ENCODE measurements at places on chromosomes 12 and 14.

GRCh38 chr12:12822886-12823285, 9.7 kb downstream of the DDX47 start:
- DNase-seq = no peak

DNA sequence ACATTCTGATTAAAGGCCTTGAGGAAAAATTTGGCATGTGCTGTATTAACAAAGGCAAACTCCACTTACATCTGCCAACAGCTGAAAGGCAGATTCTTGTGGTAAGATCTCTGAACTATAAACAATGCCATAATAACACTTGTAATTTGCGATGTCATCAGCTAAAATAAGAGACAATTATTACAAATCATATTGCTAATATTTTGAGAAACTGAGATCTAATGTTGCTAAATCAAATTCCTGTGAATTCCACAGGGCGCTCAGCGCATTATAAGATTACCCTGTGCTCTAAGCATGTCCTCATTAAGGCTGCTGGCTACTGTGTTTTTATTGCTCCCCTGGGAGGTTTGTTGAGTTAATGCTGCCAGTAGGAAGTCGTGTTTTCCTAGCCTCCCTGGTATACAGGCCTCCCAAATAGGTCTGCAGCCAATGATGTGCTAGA, 244.8 kb downstream of the DACT1 start:
- DNase-seq = no peak

- no peak for DNase-seq
Measured at GRCh38 chr12:15193946-15194345, 27.3 kb downstream of the RERG start.

DNA sequence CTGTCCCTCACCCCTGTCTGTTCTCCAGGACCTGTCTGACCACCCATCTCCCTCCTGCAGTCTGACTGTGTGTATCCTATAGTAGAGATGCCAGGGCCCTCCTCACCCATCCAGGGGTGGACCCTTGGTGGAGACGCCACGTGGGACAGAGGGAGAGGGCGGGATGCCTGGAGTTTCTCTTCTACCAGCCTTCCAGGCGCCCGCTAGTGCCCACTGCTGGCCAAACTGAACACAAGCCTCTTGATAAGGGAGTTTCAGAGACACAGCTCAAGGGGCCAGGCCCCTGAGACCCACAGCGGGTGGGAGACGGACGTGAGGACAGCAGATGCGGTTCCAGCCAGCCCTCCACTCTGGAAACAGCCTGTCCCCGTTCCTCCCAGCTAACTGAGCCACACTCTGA, 147.3 kb downstream of the RBM19 start:
- DNase-seq = no peak

- DNase-seq = no peak
Measured at GRCh38 chr14:92561906-92562479, 48.4 kb downstream of the RIN3 start.

GRCh38 chr14:22839159-22839779, 2.9 kb downstream of the MMP14 start:
- no peak for DNase-seq

DNA sequence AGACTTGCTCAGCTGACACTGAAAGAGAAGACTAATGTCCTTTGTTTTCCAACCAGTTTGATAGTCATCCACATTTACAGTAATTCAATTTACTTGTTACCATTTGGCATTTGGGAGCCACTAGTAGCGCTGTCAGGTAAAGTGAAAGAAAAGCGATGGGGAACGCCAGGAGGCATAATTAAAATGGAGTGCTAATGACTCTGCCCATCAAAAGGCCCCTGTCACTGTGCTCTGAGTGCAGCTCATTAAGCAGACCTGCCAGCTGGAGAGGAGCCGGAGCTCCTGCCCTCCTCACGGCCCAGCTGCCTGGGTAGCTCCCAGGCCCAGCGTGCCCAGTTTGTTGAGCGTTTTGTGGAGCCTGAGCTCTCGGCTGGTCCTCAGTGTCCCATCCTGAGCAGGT, 463.6 kb upstream of the CCDC196 start:
- no peak for DNase-seq

GRCh38 chr14:102085948-102086708, 716 bp downstream of the HSP90AA1 start:
- DNase-seq = peak; percentile 62

- no peak for DNase-seq
Measured at GRCh38 chr12:12527820-12528296, 34.8 kb downstream of the DUSP16 start.

GRCh38 chr12:64362721-64363305, 27.7 kb downstream of the C12orf56 start:
- no peak for DNase-seq

- DNase-seq = no peak
Measured at GRCh38 chr14:92625213-92625612, 111.6 kb downstream of the RIN3 start.

DNA sequence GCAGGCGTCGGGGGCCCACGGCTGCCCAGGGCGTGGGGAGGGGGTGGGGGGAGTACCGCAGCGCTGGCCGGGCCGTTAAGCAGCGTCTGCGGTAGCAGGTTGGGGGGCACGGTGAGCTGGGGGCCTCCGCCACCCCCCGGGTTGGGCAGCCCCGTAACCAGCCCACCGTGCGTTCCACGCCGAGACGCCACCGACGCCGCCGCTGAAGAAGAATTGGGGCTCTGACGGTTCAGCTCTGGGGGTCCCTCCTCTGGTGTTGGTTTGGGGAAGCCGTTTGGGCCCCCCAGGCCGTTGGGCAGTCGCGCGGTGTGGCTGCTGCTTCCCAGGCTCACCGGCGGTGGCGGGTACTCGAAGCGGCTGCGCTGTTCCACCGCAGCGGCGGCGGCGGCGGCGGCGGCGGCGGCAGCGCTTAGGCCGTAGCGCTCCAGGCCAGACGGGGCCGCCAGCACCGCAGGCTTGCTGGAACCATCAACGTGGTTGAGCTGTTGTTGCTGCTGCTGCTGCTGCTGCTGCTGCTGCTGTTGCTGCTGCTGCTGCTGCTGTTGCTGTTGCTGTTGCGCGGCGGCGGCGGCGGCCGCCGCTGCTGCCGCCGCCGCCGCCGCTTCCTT, 1.5 kb downstream of the IRF2BPL start:
- DNase-seq = peak; percentile 40

DNA sequence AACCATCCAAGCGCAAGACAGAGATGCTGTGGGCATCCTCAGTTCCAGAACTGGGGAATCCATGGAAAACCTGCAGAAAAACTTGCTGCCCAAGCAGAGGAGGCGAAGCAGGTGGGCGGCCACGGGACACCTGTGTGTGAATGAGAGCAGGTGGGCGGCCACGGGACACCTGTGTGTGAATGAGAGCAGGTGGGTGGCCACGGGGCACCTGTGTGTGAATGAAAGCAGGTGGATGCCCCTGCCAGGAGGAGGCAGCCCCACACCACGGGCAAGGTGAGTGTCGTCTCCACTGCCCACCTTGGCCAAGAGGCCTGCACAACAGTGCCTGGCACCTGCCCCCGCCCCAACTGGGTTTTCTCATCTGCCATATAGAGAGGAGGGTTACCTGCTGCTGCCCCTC, 59.2 kb downstream of the GSC start:
- DNase-seq = no peak

DNA sequence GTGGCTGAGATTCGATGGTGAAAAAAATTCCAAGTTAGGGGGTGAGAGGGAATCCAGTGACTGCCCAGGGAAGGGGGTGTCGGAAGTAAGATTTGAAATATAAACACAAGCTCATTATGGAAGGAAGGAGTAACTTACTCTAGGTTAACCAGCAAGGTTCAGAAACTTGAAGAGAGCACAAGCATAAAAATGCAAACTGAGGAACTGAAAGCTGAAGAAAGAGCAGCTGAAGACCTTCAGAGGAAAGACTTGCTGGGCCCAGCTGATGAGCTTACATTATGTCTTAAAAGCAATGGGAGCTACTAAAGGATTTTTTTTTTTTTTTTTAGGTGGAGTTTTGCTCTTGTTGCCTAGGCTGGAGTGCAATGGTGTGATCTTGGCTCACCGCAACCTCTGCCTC, 189.7 kb upstream of the GRIN2B start:
- no peak for DNase-seq

DNA sequence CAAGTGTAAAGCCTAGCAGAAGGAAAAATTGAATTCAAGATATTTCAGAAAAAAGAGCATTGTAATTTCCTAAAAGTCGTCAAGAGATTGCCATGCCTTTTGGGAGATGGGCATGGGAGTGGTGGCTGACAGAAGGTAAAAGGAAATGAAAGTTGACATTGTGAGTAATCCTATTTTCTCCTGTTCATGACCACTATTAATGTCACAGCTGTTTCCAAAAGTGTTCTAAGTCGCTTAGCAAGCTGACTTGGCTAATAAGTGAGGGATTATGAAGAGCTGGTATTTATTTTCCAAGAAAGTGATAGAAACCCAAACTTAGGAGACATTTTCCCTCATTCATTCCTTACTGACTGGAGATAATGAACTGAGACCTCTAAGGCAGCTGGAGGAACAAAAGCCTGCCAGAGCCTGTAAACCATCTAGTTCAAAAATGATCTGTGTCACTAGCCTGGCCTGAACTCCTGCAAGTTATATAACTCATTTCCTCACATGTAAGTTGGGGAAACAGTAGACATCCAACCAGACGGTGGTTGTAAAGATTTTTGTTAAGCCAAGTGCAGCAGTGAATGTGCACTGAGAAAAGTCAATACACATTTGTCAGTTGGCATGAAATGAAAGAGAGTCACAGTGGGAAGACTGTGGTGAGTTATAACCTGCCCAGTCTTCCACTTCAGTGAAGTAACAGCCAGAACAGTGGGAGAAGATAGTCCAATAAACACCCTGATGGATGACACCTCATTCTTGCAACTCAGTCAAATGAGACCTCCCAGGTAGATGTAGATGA, 75.8 kb downstream of the DIO2 start:
- peak; percentile 26 for DNase-seq

GRCh38 chr12:80857311-80857710, 80.4 kb downstream of the LIN7A start:
- no peak for DNase-seq

DNA sequence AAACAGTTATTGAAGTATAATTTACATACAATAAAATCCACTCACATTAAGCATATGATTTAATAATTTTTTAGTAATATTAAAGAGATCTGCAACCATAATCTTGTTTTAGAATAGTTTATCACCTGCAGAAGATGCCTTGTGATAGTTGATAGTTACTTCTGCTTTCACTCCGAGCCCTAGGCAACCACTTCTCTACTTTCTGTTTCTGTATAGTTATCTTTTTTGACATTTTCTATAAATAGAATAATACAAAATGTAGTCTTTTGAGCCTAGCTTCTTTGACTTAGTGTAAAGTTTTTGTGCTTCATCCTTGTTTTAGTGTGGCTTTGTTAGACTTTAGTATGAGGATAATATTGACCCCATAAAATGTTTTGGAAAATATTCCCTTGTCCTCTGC, 111.0 kb downstream of the MNAT1 start:
- DNase-seq = no peak

DNA sequence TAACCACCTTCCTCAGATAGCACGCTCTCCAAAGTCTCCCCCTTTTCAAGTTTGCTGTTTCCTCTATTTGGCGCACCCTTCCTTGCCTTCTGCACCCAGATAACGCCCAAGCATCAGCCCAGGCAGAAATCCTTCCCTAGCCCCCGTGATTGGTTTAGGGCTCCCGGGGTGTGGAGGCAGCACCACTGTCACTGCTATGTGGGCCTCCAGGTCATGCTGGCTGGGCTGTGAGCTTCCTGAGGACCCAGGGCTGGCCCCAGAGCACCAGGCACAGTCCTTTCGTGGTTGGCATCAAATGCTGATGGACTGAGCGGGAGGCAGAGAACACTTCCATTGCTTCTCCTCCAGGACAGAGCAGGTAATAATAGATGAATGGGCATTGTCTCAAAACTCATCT, 311.4 kb downstream of the BCL11B start:
- no peak for DNase-seq

DNA sequence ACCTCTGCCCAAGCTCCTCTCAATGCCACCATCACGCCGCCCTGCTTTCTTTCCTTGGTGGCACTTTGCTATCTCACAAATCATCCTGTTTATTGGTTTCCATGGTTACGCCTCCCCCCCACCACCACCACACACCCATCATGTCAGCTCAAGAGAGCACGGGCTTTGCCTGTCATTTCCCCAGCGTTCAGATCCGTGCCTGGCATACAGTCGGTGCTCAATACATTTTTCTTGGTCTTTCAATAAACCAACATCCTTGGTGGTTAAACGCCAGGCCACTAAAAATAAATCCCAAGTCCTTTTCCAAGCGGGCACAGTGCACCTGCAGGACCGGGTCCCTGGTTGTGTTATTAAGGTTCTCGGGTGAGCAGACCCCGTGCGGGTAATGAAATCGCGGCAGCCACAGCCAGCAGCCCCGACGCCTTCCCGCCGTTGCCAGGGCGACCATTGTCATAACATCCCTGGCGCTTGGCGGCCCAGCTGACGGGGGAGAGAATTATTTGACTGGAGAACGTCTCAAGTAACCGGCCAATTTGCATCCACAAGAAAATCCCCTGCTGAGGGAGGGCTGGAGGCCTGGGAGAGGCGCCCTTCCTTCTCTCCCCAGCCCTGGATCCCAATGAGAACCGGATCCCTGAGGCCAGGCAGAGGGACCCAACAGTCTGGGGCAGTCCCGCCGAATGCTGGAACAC, 92.9 kb downstream of the KSR2 start:
- peak; percentile 14 for DNase-seq

GRCh38 chr12:57005980-57006808, at the start of gene ZBTB39:
Gene ZBTB39, minus strand, starts transcription at chr12:57006546. Its CDS starts 1,629 bp downstream, at chr12:57004917.
- peak; percentile 69 for DNase-seq

- DNase-seq = no peak
Measured at GRCh38 chr14:99095369-99095768, 176.6 kb downstream of the BCL11B start.

DNA sequence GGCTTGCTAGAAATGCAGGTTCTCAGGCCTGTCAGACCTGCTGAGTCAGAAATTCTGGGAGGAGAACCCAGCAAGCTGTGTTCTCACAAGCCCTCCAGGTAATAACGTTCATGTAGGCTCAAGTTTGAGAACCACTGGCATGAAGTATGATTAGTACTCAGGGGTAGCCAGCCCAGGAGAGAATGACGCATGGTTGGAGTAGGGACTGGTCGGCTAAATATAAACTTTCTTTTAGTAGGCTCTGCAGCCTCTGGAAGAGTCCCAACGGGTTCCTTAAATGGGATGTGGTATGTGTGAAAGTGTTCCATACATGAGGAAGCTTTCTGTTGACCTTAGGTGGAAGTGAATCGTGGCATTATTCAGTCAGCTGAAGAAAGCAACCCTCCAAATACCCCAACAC, 209.3 kb downstream of the SLC41A2 start:
- DNase-seq = no peak

- DNase-seq = no peak
Measured at GRCh38 chr12:68507657-68508056, 103.0 kb upstream of the RAP1B start.

DNA sequence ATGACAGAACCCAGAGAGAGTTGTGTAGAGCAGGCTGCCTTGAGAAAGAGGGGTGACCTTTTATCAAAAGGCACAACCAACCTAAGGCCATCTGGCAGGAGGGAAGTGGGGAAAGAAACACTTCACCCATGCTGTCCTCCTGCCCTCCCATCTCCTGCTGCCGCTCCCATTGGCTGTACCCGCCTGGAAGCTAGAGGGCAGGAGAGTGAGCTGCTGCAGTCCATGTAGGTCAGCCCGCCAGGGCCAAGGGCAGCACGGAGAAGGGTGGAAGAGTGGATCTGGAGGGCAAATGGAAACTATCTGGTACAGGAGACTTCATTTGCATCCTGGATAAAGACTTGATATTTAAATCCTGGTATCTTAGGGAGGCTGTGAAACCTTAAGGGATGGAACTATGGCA, 11.5 kb upstream of the CABP1 start:
- peak; percentile 23 for DNase-seq

GRCh38 chr12:95759718-95760117, 30.8 kb downstream of the NTN4 start:
- DNase-seq = no peak

- no peak for DNase-seq
Measured at GRCh38 chr12:113129664-113130456, 5.7 kb downstream of the RASAL1 start.

- DNase-seq = no peak
Measured at GRCh38 chr12:4943067-4943937, 33.6 kb downstream of the KCNA1 start.
